ENCODE measurements at places on chromosomes 13 and 19.
A peak's percentile ranks its signal among the peaks of the same experiment; 100 is the strongest.

GRCh38 chr13:70784207-70784989 lies 676.1 kb upstream of the KLHL1 start:
- no peak for DNase-seq

- DNase-seq = no peak
Measured at GRCh38 chr13:30648522-30649012, 30.8 kb downstream of the USPL1 start.

DNA sequence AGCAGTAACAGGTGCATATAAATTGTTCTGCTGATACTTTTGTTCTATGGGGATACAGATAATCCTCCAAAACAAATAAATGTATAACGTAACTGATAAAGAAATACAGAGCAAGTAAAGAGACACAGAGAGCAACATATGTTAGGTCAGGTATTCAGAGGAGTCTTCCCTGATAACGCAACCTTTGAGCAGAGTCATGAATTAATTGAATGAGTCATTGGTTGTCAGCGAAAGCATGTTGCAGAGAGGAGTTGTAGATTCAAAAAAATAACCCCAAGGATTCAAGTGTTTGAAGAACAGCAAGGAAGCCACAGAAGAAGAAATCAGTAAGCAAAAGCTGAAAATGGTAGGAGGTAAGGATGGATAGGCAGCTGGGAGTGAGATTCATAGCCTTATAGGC lies 245.2 kb downstream of the TBC1D4 start:
- no peak for DNase-seq

- DNase-seq = no peak
Measured at GRCh38 chr19:38649305-38650171, 2.1 kb downstream of the ACTN4 start.

GRCh38 chr19:799076-799881 lies 2.0 kb downstream of the PTBP1 start:
- DNase-seq = peak; percentile 26

DNA sequence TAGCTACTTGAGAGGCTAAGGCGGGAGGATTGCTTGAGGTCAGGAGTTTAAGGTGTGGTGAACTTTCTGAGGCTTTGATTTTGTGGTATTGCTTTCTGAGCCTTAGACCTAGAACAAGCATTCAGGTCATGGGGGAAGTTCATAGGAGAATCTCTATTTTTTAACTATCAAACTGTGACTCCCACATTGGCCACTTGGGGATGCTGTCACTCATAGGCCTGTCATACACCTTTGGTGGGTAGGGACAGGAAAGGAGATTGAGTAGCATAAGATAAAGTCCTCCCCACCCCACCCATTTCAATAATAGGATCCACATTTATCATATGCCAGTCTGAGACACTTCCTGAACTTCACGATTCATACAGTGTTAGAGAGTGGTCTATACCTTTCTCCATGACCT lies 41.9 kb upstream of the PSG2 start:
- no peak for DNase-seq

DNA sequence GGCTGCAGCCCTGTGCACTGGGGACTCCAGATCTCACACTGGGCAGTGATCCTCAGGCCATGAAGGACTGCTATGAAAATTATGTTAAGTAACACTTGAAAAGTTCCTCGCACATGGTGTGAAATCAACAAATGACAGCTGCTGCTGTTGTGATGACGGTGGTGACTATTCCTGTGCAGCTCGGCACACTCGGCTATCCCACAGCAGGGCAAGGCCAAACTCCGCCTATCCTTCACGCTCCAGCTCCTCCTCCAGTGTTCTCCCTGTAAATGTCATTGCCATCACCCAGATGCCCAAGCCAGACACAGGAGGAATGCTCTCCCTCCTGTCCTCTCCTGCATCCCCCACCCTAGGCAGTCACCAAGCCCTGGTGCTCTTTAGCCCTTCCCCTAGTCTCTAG lies 31.3 kb downstream of the GRIK5 start:
- no peak for DNase-seq

GRCh38 chr19:50599427-50599826 lies 31.2 kb upstream of the LRRC4B start:
- no peak for DNase-seq

DNA sequence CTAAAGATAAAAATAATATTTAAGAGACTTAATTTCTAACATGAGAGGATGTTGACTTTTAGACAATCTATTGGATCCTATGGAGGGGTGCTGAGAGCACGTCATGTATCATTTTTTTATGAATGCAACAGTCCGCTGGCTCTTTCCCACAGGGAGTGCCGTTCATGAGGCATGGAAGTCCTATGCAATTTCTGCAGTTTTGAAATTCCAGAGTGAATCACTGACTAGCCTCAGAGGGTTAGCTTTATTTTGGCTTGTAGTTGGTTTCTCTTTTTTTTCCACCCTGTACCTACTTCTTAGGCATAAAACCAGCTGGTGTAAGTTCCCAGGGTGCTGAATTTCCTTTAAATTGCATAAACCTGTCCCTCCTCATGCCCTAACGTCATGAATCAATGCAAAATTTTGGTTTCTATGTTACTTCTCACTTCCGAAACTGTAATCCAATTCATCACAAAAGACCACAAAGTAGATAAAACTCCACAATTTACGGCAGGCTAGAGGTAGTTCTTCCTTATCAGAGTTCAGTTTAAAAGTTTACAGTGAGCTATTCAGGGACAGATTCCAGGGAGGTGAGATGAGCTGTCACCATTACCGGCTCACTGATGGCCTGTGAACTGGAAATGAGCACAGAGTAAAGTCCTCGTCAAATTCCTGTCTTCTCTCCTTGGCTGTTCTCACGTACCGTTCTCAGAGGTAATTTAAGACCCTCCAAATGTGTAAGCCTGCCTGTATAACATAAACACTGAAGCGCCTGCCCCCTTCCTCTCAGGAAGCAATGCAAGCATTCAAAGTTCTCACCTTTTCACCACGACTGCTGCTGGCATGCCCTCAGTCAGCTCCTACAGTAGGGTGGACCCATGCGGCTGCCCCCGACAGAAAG lies 216.6 kb upstream of the SLC10A2 start:
- DNase-seq = peak; percentile 38

DNA sequence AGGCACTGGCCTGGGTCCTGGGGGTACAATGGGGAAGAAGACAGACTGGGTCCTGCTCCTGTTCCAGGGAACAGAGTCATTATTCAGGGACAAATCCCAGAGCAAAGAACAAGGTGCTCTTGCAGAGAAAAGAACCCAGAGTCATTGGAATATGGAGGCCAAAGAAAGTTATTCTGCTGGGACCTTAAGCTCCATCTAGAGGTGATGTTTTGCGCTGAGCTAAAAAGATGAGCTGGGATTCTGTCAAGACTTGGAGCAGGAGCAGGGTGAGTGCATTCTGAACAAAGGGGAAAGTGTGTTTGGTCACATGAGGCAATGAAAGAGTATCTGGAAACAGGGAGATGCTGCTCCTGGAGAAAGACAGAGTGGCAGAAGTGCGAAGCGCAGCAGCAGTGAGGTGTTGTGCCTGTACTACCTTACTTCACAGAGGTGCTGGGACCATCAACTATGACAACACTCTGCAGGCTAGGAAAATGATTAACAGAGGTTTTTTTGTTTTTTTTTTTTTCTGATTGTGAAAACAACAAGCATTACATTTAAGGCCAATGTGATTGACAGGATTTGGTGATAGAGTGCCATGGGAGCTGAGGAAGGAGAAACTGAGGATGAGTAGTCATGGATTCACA lies 95.3 kb upstream of the TNFSF11 start:
- no peak for DNase-seq

GRCh38 chr19:383922-384798 lies 24.8 kb downstream of the C2CD4C start:
- DNase-seq = no peak

- DNase-seq = no peak
Measured at GRCh38 chr13:106633321-106633720, 65.4 kb upstream of the ARGLU1 start.

DNA sequence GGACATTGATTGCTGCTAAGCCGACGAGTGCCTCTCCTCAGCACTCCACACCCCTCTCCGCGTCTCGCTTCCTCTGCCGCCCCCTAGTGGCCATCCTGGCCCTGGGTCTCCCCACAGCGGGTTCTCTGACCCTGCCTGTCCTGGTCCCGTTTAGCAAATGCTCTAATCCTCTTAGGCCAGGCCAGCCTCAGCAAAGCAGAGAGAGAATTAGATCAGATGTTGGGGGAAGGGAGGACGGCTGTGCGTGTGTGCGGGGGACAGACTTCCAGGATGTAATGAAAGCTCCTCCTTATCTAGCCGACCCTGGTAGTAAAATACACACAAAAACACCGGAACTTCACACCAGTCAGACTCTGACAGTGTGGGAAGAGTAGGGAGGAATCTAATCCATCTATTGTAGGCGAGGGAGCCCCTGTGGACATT lies 4.5 kb downstream of the TPRX2 start:
- DNase-seq = peak; percentile 95

- peak; percentile 91 for DNase-seq
Measured at GRCh38 chr19:10269333-10270179, 1.4 kb upstream of the ICAM1 start.

DNA sequence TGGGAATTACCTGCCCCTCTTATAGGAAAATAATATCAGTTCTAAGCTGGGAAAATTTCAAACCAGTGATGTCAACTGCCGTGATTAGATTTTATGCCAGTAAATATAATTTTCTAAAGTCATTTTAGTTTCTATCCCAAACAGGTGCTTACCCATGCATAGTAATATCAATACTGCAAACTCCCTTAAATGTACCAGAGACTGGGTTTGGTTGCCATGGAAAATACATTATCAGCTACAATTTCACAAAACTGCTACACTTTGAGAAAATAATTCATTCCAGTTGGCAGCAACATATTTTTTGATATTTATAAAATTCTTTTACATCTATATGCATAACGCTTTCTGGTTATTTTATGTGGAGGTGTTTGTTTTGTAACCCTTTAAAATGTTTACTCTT lies 143.5 kb downstream of the SLC7A1 start:
- no peak for DNase-seq

DNA sequence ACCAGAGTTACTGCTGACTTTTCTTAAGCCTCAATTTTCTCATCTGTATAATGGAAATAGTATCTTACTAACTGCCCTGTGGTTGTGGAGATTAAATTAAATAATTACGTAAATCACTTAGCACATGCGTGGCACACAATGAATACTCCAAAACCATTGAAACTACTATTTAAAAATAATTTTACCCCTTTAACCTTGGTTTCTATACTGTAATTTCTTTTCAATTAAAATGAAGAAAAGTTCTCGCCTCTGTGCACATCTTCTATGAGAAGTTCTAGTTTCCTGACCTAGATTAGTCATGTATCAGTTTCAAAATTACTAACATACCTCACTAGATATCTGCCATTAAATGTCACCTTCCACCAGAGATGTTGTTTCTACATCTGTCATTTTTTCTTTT lies 5.7 kb downstream of the SLITRK1 start:
- DNase-seq = no peak

DNA sequence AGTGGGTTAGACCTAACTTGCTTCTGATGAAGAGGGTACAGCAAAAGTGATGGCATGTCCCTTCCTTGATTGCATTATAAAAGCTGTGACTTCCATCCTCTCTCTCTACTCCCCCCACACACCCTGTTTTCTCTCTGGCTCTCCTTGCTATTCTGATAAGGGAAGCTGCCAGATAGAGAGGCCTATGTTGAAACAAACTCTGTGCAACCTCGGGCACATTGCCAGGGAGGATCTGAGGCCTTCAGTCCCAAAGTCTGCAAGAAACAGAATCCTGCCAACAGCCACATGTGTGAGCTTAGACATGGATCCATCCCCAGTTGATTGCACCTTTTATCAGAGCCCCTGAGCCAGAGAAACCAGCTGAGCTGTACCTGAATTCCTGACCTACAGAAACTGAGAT lies 44.8 kb upstream of the ARGLU1 start:
- no peak for DNase-seq

DNA sequence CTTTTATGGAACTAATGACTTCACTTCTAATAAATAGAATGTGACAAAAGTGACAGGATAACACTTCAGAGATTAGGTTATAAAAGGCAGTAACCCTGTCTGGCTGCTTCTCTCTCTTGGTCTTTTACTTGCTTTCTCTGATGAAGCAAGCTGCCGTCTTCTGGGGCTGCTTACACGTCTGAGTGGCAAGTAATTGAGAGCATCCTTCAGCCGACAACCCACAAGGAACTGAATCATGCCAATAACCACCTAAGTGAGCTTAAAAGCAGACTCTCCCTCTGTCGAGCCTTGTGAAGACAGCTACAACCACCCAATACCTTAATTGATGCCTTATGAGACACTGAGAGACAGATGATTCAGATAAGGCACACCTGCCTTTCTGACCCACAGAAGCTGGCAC lies 1091.2 kb downstream of the SLITRK1 start:
- no peak for DNase-seq
